Neuronal stem cell (in vitro differentiated cells): ENCODE measurements at places on chromosomes 5 and 9.

DNA sequence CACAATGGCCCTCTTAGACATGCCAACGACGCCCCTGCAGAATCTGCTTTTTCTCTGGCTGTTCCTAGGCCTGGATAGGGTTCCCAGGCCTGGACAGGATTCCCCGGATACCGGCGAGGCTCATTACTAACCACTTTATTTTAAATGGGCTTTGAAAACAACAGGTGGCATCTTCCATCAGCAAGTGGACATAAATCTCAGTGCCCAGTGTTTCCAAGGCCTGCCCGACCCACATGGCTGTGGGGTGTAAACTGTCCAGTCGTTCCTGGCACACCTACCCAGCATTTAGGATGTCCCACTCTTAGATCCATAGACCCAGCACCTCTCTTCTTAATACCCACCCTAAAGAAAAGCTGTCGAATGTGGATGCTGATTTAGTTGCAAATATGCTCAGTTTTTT is 896 bp downstream of the CMBL start:
- H3K27me3 ChIP-seq: no peaks in the 10 kb centered on the region
- no peak for DNase-seq
- H3K27ac ChIP-seq: no peak overlapping the region

- H3K27ac ChIP-seq: peak overlapping the region; percentile 71
- H3K36me3 ChIP-seq: no peaks in the 10 kb centered on the region
- H3K27me3 ChIP-seq: no peaks in the 10 kb centered on the region
- peaks cover 13% of the 10 kb centered on the region for H3K4me1 ChIP-seq
These were observed 114.2 kb downstream of the SEMA5A start for GRCh38 chr5:9431496-9432258.

DNA sequence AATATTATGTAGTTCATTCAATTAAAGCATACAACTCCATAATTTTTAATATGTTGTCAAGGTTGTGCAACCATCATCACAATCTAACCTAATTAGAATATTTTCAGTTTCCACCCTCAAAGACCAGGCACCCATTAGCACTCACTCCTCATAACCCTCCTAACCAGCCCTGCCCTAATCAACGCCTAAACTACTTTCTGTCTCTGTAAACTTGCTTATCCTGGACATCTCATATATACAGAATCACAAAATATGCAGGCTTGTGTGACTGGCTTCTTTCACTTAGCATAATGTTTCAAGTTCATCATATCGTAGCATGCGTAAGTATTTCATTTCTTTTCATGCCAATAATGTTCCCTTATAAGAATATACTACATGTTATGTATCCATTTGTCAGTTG is 134.8 kb upstream of the NFIL3 start:
- H3K27me3 ChIP-seq: no peaks in the 10 kb centered on the region
- H3K36me3 ChIP-seq: no peaks in the 10 kb centered on the region
- H3K4me3 ChIP-seq: no peak overlapping the region
- DNase-seq: no peak
- no peak overlapping the region for H3K27ac ChIP-seq
- no peaks in the 10 kb centered on the region for H3K4me1 ChIP-seq

DNA sequence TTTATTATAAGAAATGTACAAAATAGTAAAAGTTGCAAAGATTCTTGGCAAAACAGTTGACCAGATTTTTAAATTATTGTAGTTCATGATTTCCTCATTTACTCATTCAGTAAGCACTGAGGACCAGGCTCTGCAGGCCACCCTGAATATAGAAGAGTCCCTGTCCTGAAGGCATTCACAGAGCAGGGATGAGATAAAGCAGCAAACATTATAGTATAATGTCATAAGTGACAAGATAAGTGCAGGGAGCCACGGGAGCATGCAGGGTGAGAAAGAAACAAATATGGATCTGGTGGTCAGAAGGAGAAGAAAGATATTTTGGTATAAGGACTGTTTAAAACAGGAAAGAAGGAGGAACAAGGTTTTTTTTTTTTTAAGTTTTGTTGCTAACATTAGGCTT is 46.0 kb downstream of the PARP8 start:
- no peak for DNase-seq
- no peaks in the 10 kb centered on the region for H3K4me1 ChIP-seq
- no peak overlapping the region for H3K4me3 ChIP-seq

- H3K27me3 ChIP-seq: no peaks in the 10 kb centered on the region
- H3K4me1 ChIP-seq: peaks cover 6% of the 10 kb centered on the region
- DNase-seq: no peak
- no peak overlapping the region for H3K27ac ChIP-seq
- H3K36me3 ChIP-seq: no peaks in the 10 kb centered on the region
These were observed 14.5 kb downstream of the FRMD3 start for GRCh38 chr9:83523684-83524083.

DNA sequence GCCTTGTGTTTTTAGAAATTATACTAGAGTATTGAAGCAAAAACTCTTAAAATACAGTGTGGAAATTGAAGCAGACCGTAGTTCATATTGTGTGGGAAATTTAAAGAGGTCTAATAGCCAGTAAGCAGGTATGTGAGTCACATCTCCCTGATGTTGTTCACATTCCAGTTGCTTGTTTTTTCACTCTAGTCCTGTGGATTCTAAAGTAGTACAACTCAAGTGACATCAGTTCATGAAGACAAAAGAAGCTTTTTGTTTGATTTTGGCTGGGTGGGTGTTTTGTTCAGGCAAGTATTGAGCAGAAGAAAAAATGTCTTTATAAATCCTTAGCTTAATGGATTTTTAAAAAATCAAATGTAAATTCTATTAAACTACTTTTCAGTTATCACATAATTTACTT is 216.2 kb downstream of the MAN2A1 start:
- H3K36me3 ChIP-seq: no peaks in the 10 kb centered on the region
- no peak overlapping the region for H3K27ac ChIP-seq
- DNase-seq: peak; percentile 15
- no peak overlapping the region for H3K4me3 ChIP-seq

DNA sequence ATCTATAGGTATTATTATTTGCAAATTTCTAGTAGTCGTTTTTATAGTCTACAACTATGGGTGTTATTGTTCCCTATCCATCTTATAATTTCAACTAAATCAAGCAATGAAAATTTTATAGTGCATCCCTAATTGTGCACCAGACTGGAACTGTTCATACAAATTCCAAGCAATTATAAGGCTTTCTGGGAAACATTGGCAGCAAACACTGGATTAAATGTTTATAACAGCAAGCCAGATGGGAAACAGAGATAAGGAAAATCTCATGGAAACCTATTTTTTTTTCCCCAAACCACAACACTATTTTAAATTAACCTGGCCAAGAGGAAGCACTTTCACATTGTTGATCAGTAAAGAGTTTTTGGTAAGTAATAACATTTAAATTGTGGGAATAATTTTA is 524.3 kb downstream of the RASEF start:
- H3K27ac ChIP-seq: no peak overlapping the region
- H3K4me1 ChIP-seq: no peaks in the 10 kb centered on the region
- no peak for DNase-seq

GRCh38 chr9:8694983-8695588 is 895.5 kb upstream of the DMAC1 start:
- DNase-seq: no peak
- H3K27ac ChIP-seq: no peak overlapping the region
- H3K4me3 ChIP-seq: no peak overlapping the region
- peaks cover 2% of the 10 kb centered on the region for H3K4me1 ChIP-seq
- no peaks in the 10 kb centered on the region for H3K27me3 ChIP-seq

GRCh38 chr5:155082401-155082800 is 68.8 kb downstream of the KIF4B start:
- no peak overlapping the region for H3K27ac ChIP-seq
- no peaks in the 10 kb centered on the region for H3K36me3 ChIP-seq
- H3K4me3 ChIP-seq: no peak overlapping the region
- no peak for DNase-seq
- no peaks in the 10 kb centered on the region for H3K27me3 ChIP-seq

DNA sequence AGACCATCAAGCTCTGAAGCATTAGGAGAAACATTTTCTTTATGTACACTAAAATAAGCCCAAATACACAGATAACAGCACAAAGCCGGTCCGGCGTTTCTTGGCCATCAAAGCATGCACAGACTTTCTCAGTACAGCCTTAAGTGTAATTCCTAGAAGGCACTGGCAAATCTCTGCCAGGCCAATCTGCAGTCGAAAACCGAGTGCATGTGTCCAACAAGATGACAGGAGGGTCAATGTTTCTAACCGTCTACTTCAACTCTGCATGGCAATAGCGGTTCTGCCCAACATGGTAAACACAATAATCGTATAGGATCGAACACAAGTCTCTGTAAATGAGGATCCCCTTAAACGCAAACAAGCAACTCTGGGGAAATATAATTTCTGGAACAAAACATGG is 1.1 kb downstream of the ARL15 start:
- H3K27ac ChIP-seq: no peak overlapping the region
- DNase-seq: no peak
- peaks cover 14% of the 10 kb centered on the region for H3K27me3 ChIP-seq

DNA sequence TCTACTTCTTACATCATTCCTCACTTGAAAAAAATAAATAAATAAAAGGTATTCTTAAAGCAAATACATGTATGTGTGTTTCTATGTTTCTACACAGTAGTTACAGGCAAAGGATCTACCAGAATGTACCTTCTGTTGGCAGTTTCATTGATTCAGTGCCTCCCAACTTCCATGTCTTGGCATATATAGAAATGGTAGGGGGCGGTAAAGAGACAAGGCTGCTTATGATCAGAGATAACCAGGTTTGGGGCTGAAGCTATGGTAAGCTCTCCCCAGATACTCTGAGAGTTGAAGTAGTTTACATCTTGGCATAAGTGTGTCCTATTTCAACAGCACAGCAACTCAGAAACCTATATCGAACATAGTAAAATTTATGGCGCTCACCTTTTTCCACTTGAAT is 1075.4 kb upstream of the C9orf72 start:
- no peak overlapping the region for H3K4me3 ChIP-seq
- H3K27ac ChIP-seq: no peak overlapping the region
- peaks cover 1% of the 10 kb centered on the region for H3K4me1 ChIP-seq
- no peak for DNase-seq
- no peaks in the 10 kb centered on the region for H3K27me3 ChIP-seq
- H3K36me3 ChIP-seq: no peaks in the 10 kb centered on the region

GRCh38 chr5:10434392-10434791 is 7.3 kb upstream of the ROPN1L start:
- H3K36me3 ChIP-seq: peaks cover 96% of the 10 kb centered on the region
- DNase-seq: no peak
- no peaks in the 10 kb centered on the region for H3K27me3 ChIP-seq
- H3K4me1 ChIP-seq: no peaks in the 10 kb centered on the region
- H3K4me3 ChIP-seq: no peak overlapping the region

- H3K27me3 ChIP-seq: no peaks in the 10 kb centered on the region
- no peak overlapping the region for H3K4me3 ChIP-seq
- H3K27ac ChIP-seq: no peak overlapping the region
- no peak for DNase-seq
- no peaks in the 10 kb centered on the region for H3K36me3 ChIP-seq
- peaks cover 2% of the 10 kb centered on the region for H3K4me1 ChIP-seq
These were observed 853.3 kb downstream of the MAT2B start for GRCh38 chr5:164358531-164359259.

- DNase-seq: no peak
- H3K4me3 ChIP-seq: no peak overlapping the region
- H3K36me3 ChIP-seq: no peaks in the 10 kb centered on the region
- H3K4me1 ChIP-seq: no peaks in the 10 kb centered on the region
- H3K27me3 ChIP-seq: no peaks in the 10 kb centered on the region
These were observed 153.5 kb downstream of the ZNF608 start for GRCh38 chr5:124592891-124593290.

DNA sequence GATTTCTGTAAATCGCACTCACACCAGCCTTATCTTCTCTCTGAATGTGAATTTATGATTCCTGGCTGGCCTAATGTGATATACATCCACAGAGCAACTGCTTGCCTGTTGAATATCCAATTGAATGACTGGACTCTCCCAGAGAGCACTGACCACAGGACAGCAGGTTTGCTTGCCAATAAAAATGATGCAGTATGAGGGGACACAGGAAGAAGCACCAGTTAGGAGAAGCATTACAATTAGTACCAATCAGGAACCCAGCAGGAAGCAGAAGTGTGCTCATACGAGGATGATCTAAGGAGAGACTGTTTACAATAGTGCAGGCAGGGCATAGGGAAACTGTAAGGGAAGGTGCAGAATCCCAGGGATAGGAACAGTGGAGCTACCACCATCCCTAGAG is 127.2 kb upstream of the ZNF366 start:
- peaks cover 13% of the 10 kb centered on the region for H3K4me1 ChIP-seq
- H3K27me3 ChIP-seq: no peaks in the 10 kb centered on the region
- H3K4me3 ChIP-seq: no peak overlapping the region

DNA sequence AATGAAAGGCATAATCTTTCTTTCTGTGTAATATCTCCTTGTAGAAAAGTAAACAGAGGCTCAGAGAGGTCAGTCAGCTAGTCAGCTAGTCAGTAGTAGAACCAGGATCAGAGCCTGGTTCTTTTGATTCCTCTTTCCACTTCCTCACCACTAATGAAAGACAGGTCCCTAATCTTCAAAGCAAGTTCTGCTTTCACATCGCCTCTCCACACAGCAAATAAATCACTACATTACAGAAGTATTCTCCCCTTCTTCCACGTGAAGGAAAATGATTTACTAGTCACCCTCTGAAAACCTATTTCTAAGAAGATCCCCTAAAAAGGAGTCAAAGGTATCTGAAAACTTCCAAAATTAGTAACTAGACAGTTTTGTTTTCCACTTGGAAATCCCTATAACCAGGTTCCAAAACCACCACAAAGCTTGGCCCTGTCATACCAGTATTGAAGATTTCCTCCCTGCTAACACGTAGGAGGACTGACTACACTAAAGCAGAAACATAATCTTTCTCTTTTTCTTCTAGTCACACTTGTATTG is 140.5 kb upstream of the TARS1 start:
- no peak for DNase-seq
- H3K27me3 ChIP-seq: no peaks in the 10 kb centered on the region
- H3K27ac ChIP-seq: no peak overlapping the region
- H3K4me1 ChIP-seq: no peaks in the 10 kb centered on the region
- no peaks in the 10 kb centered on the region for H3K36me3 ChIP-seq

DNA sequence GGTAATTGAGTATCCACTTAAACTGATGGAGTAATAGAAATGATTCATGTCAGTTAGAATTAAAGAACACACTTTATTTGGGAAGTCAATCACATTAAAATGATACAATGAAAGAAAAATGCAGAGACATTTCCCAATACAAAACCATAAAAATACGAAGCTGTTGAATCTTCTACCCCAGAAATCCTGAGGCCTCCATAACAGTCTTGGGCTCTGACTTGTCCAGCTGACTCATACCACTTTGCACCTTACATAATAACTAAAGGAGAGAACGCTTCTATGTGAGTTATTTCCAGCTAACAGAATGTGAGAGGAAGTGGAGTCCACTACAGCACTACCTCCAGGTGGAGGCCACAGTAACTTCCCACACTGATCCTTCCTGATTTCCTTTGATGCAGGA is 305.0 kb downstream of the MRPS30 start:
- H3K36me3 ChIP-seq: no peaks in the 10 kb centered on the region
- H3K27ac ChIP-seq: no peak overlapping the region
- no peaks in the 10 kb centered on the region for H3K27me3 ChIP-seq

- no peak overlapping the region for H3K4me3 ChIP-seq
- DNase-seq: no peak
- H3K4me1 ChIP-seq: peaks cover 3% of the 10 kb centered on the region
- no peaks in the 10 kb centered on the region for H3K36me3 ChIP-seq
- no peaks in the 10 kb centered on the region for H3K27me3 ChIP-seq
These were observed 77.7 kb downstream of the MEF2C start for GRCh38 chr5:88805151-88805784.

- H3K36me3 ChIP-seq: no peaks in the 10 kb centered on the region
- H3K27ac ChIP-seq: no peak overlapping the region
- H3K4me3 ChIP-seq: no peak overlapping the region
- H3K4me1 ChIP-seq: peaks cover 8% of the 10 kb centered on the region
These were observed 220.6 kb downstream of the CTNND2 start for GRCh38 chr5:11683666-11684065.

- H3K4me3 ChIP-seq: no peak overlapping the region
- H3K36me3 ChIP-seq: no peaks in the 10 kb centered on the region
- H3K4me1 ChIP-seq: no peaks in the 10 kb centered on the region
- DNase-seq: peak; percentile 72
These were observed 72.9 kb downstream of the BAAT start for GRCh38 chr9:101311758-101312420.
